Osteocyte (in vitro differentiated cells): ENCODE measurements at places on chromosomes 7 and 10. TPM values are rescaled to one million over a fixed set of nuclear protein-coding genes. Genes with fewer than 3 reads are reported as not detected.

DNA sequence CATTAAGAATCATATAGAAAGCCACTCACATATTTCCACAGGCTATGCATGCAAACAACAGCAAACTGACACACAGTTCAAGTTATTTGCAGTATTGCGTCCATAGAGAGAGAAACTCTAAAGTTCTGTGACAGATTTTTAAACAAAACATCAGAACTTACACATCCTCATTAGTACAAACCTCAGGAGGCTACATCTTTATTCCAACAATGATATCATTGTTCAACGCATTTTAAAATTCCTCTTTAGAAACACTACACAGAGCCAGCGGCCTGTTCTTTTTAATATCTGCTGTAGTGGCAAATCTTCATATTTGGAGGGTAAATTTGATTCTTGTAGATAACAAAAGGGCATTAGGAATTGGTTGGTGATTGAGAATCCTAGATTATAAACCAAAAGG is 55.9 kb upstream of the NFE2L3 start:
- H3K36me3 ChIP-seq = no peaks in the 10 kb centered on the region
- no peak overlapping the region for H3K4me3 ChIP-seq
- peaks cover 10% of the 10 kb centered on the region for H3K27me3 ChIP-seq
- DNase-seq = no peak
- no peak overlapping the region for H3K27ac ChIP-seq

DNA sequence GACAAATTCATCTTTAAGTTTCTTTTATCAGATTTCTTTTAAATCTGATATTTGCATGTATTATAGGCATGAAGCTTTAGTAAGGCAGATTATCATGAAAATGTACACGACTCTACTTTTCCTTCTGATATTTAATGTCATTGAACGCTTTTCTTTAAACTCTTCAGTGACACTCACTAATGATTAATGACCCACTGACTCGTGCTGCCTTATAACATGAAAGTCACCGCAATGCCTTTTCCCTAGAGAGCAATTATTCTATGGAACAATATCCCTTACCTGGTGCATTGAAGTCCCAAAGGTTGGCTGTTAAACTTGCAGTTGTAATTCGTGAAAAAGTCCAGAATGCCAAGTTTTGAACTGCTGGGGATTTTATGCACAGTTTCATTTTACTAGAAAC is 33.4 kb upstream of the HGF start:
- H3K27me3 ChIP-seq = no peaks in the 10 kb centered on the region
- DNase-seq = no peak
- no peak overlapping the region for H3K27ac ChIP-seq
- H3K4me3 ChIP-seq = no peak overlapping the region
- no peaks in the 10 kb centered on the region for H3K4me1 ChIP-seq

DNA sequence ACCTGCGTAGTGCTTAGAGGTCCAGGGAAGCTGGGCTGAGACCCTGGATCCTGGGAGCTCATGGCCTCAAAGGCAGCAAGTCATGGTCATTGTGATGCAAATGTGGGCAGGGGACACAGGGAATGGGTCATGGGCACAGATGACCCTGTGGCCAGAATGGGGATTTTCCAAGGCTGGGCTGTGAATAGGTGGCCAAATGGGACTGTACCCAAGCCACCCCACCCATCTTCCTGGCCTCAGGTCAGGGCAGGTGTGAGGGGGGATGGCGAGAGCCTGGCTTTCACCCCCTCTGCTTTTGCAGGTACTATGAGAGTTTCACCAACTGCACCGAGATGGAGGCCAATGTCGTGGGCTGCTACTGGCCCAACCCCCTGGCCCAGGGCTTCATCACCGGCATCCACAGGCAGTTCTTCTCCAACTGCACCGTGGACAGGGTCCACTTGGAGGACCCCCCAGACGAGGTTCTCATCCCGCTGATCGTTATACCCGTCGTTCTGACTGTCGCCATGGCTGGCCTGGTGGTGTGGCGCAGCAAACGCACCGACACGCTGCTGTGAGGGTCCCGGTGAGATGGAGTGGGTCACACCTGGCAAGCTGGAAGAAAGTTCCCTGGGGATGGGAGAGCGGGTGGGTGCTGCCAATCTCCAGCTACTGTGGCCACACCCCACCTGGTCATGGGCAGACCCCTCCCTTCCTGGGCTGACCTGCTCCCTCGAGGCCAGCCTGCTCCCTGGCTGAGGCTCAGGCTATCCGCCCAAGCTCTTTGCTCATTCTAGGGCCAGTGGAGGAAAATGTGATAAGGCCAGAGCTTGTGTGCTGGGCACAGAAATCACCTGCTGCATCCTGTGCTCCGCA is 25.5 kb downstream of the RAMP3 start:
- DNase-seq = peak; percentile 77
- H3K27ac ChIP-seq = no peak overlapping the region
- H3K4me3 ChIP-seq = no peak overlapping the region

- H3K27ac ChIP-seq = no peak overlapping the region
- no peak for DNase-seq
- H3K4me1 ChIP-seq = peaks cover 4% of the 10 kb centered on the region
- no peaks in the 10 kb centered on the region for H3K27me3 ChIP-seq
- H3K36me3 ChIP-seq = peaks cover 28% of the 10 kb centered on the region
These were observed 23.7 kb downstream of the ATAD1 start for GRCh38 chr10:87794285-87794684.

DNA sequence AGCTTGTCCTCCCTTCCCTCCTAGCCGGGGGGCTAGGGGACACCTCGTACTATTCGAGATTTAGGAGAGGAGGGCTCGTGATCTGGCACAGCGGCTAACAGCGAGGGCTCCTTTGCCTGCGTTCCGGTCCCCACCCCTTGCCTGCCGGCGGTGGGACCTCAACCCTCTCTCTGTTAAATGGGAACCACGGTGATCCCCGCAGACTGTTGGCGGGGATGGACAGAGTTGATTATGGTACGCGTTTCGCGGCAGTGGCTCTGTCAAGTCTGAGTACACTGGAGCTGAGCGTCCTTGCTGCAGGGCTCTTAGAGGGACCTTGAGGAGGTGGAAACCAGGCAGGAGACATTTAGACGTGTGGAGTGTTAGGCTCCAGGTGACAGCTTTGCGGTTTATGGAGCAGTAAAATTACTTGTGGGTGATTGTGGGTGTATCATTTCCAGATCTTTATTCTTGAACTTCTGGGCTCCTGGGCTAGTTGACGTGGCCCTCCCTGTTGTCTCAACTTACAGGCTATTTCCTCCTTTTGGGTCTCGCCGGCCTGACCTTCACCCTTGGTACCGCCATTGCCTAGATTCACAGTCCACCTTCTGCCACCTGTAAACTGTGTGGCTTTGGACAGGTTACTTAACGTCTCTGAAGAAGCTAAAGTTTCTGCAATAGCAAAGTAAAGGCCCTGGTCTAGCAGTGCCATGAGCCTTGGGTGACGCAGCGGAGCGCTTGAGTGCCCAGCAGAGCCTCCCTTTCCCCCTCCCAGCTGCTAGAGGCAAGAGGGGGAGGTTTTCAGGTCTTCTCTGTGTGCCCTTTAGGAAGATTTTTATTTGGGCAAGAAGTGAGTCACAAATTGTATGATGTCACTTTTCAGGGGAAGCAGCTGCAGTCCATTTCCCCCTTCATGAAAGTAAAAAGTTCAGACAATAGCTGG is 739 bp downstream of the CASP7 start:
- DNase-seq = no peak
- peaks cover 25% of the 10 kb centered on the region for H3K4me1 ChIP-seq
- peak overlapping the region; percentile 95 for H3K4me3 ChIP-seq

DNA sequence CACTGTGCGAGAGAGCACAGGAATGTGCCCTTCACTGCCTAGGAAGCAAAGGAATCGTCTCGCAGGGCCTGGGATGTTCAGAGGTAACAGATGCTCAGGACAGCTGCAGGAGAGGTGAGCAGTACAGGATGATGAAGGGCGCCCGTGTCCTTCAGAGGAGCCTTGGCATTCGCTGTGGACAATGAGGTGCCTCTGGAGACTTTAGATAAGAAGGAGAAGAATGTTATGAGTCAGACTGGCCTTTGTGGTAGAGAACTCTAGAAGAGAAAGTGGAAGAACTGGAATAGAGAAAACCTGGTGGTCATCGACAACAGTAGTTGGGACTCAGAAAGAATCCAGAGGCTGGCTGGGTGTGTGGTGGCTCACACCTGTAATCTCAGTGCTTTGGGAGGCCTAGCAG is 64.4 kb upstream of the LEP start:
- H3K27ac ChIP-seq = no peak overlapping the region
- no peaks in the 10 kb centered on the region for H3K4me1 ChIP-seq
- peaks cover 72% of the 10 kb centered on the region for H3K27me3 ChIP-seq

Gene AMZ1
- total RNA-seq = 5.8 and 6.6 TPM in 2 replicates

Gene ECHDC3
- 0.55 and 1.2 TPM in 2 replicates for total RNA-seq
